ENCODE measurements at places on chromosomes 2 and 18. TPM values are rescaled to one million over a fixed set of nuclear protein-coding genes. Genes with fewer than 3 reads are reported as not detected.

- H3K36me3 ChIP-seq: peaks cover 8% of the 10 kb centered on the region
- H3K27me3 ChIP-seq: no peaks in the 10 kb centered on the region
- H3K4me1 ChIP-seq: peaks cover 24% of the 10 kb centered on the region
Measured at GRCh38 chr2:25309402-25309801, 32.3 kb downstream of the DNMT3A start.

DNA sequence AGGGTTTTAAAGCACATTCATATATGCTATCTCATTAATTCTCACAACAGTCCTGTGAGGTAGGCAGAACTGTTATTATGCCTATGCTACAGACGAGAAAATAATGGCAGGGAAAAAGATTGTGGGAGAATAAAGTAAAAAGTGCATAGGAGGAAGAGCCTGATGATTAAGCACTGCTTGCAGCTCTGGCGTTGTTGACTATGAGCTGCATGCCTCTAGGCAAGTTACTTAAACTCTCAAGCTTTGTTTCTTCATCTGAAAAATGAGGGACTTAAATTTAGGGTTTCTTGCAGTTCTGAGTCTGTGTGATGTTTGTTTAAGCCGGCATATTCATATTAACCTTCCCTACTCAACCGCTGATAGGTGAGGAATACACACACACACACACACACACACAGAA lies 51.6 kb upstream of the RAPH1 start:
- H3K4me3 ChIP-seq: no peak overlapping the region
- H3K36me3 ChIP-seq: no peaks in the 10 kb centered on the region
- H3K4me1 ChIP-seq: peaks cover 45% of the 10 kb centered on the region
- DNase-seq: no peak

DNA sequence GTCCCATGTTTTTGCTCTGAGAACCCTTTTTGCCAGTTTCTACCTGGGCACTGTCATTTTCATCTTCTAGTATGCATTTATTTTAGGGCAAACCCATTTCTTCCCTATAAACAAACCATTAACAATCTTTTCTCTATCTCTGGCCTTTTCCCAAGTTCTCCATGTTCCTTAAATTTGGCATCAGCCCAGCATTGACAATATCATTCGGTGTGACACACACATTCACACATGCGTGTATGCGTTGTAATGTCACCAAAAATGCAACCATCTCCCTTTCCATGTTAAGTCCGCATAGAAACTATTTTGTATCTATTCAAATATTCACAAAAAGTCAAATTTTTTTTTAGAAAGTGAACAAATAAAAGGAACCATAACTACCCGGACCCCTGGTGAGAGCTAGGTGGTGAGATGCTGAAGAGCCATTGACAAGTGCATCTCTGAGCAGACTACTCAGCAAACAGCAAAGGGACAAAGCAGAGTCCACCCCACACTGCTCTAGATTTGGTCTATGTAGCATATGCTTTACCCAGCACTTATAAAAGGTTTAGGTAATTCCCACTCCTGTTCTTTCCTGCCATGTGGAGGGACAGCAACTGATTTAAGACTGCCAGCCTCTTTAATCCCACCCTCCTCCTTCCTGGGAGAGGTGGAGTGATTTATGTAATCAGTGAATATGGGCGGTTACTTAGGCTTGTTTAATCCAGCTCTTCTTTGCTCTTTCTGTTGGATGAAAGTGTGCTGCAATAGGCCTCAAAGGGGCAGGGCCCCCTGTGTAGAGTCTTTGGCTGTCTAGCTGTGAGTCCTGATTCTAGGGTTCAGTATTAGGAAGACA lies 124.1 kb downstream of the METTL8 start:
- H3K27me3 ChIP-seq: no peaks in the 10 kb centered on the region
- no peak for DNase-seq
- no peak overlapping the region for H3K4me3 ChIP-seq
- no peaks in the 10 kb centered on the region for H3K4me1 ChIP-seq
- peaks cover 35% of the 10 kb centered on the region for H3K36me3 ChIP-seq

- DNase-seq: no peak
- no peak overlapping the region for H3K27ac ChIP-seq
- peaks cover 16% of the 10 kb centered on the region for H3K4me1 ChIP-seq
- no peaks in the 10 kb centered on the region for H3K27me3 ChIP-seq
Measured at GRCh38 chr2:196821195-196821594, 12.0 kb upstream of the C2orf66 start.

- H3K4me1 ChIP-seq: peaks cover 8% of the 10 kb centered on the region
- H3K4me3 ChIP-seq: no peak overlapping the region
- peaks cover 8% of the 10 kb centered on the region for H3K36me3 ChIP-seq
- no peak for DNase-seq
- no peaks in the 10 kb centered on the region for H3K27me3 ChIP-seq
Measured at GRCh38 chr2:77513191-77513590, 9.0 kb downstream of the LRRTM4 start.

GRCh38 chr2:126513033-126513432 lies 142.9 kb upstream of the GYPC start:
- no peak overlapping the region for H3K27ac ChIP-seq
- peaks cover 43% of the 10 kb centered on the region for H3K4me1 ChIP-seq
- peaks cover 3% of the 10 kb centered on the region for H3K27me3 ChIP-seq
- no peak for DNase-seq

GRCh38 chr2:108106731-108107130 lies 120.4 kb downstream of the SLC5A7 start:
- H3K36me3 ChIP-seq: no peaks in the 10 kb centered on the region
- no peaks in the 10 kb centered on the region for H3K27me3 ChIP-seq
- no peak overlapping the region for H3K27ac ChIP-seq
- H3K4me1 ChIP-seq: no peaks in the 10 kb centered on the region
- no peak for DNase-seq
- H3K4me3 ChIP-seq: no peak overlapping the region

DNA sequence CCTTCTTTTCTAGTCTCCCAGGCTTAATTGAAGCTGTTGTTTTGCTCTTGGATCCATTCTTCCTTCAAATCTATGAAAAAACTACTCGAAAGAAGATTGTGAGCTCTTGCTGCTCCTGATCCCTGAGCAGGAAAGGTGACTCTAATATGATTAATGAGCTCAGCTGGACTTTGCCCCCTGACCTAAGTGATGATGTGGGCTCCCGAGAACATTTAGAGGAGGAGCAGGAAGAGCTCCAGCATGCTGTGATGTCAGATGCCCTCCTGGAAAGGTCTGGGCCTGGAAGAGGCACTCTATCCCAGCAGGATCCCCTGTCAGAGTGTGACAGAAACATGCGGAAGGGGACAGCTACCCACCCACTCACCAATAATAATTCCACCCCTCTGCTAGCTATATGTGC lies 117.9 kb upstream of the PELI1 start:
- no peak for DNase-seq
- no peaks in the 10 kb centered on the region for H3K27me3 ChIP-seq
- H3K27ac ChIP-seq: peak overlapping the region; percentile 94
- no peaks in the 10 kb centered on the region for H3K36me3 ChIP-seq
- peaks cover 75% of the 10 kb centered on the region for H3K4me1 ChIP-seq
- H3K4me3 ChIP-seq: no peak overlapping the region

DNA sequence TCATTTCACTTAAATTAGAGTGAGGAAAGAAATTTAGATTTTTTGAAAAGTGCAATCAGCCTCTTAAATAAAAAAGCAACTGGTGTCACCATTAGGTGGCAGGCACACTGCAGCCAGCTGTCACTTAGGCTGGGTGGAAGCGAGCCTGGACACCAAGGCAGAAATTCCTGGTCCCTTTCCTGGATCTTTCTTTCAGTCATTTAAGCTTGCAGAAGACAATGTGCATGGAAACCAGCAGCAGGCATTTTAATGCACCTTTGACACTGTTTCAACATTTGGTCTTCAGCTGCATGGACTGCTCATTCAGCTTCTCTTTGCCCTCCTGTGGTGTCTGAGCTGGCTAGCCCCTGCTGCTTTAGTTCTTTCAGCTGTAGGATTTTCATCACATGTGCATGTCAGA lies 61.0 kb downstream of the AQP4 start:
- H3K4me1 ChIP-seq: peaks cover 4% of the 10 kb centered on the region
- no peak overlapping the region for H3K27ac ChIP-seq
- H3K27me3 ChIP-seq: no peaks in the 10 kb centered on the region

DNA sequence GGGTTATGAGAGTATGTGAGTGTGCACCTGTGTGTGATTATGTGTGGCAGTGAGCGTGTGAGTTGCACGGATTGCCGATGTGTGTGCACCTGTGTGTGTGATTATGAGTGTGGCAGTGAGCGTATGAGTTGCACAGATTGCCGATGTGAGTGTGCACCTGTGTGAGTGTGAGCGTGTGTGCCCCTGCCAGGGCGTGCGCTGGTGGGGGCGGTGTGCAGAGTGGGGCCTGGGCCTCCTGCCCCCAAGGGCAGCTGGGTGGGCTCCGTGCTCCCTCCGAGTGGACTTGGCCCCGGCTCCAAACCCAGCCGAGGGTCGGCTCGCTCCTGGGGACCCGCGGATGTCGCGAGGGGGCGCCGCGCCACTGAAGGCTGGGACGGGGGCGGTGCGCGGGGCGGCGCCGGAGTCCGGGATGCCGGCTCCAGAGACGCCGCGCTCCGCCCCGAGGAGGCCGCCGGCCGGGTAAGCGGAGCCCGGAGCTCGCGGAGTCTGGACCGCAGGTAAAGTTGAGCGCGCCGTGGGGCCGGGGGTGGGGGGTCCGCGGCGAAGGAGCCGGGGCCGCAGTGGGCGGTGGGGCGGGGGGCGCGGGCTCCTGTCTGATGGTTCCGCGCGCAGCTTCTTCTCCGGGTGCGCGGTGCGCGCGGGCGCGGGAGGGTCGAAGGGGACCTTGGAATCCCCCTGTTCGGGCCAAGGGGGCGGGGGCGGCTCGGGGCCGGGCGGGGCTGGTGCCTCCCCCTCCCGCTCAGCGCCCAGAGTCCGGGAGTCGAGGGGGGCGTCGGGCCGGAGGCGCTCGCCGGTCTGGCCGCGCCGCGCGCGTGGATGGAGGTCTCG lies at the start of gene KCNG2:
Gene KCNG2, plus strand, starts transcription at position 421 of the 828 bp plus-strand sequence. CDS start 65,730 bp downstream, outside the sequence.
- no peak within 1 kb of the TSS for H3K27ac ChIP-seq
- peak within 1 kb of the TSS; percentile 60 for H3K4me3 ChIP-seq
- H3K27me3 ChIP-seq: peaks cover 82% of the 10 kb centered on the region
- H3K36me3 ChIP-seq: no peaks in the 10 kb centered on the region

DNA sequence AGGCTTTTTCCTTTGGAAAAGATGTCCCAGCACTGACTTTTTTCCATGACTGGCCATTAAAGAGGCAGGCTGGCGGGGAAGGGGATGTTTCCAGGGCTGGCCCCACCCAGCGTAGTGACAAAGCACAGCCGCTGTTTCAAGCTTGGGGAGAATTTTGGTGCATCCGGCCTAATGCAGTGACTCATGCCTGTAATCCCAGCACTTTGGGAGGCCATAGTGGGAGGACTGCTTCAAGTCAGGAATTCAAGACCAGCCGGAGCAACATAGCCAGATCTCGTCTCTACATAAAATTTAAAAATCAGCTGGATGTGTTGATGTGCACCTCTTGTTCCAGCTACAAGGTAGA lies 78.0 kb upstream of the SH3BP4 start:
- peaks cover 14% of the 10 kb centered on the region for H3K36me3 ChIP-seq
- H3K27ac ChIP-seq: no peak overlapping the region
- H3K4me1 ChIP-seq: no peaks in the 10 kb centered on the region
- H3K4me3 ChIP-seq: no peak overlapping the region

DNA sequence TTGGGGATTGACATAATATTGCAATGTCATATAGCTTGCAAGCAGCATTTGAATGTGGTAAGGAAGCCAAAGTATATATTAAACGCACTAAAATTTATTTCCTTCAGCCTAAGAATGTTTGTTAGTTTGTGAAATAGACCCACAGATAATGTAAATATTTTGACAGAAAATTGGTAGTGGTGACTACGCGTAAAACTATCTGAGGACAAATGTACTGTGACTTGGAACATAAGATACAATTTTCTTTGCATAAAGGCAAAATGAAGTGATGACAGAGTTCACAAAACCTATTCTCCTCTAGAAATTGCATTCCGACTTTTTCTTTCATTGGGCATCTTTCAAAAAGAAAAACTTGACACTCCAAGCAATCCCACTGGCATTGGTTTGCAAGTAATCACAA lies 411.1 kb upstream of the LRATD1 start:
- H3K27ac ChIP-seq: no peak overlapping the region
- peaks cover 3% of the 10 kb centered on the region for H3K4me1 ChIP-seq
- no peaks in the 10 kb centered on the region for H3K27me3 ChIP-seq
- no peak overlapping the region for H3K4me3 ChIP-seq
- no peak for DNase-seq

- peaks cover 14% of the 10 kb centered on the region for H3K36me3 ChIP-seq
- H3K4me1 ChIP-seq: peaks cover 7% of the 10 kb centered on the region
- no peak overlapping the region for H3K27ac ChIP-seq
- no peak for DNase-seq
- no peak overlapping the region for H3K4me3 ChIP-seq
Measured at GRCh38 chr2:39202639-39203369, 41.0 kb downstream of the CDKL4 start.

- H3K27ac ChIP-seq: no peak overlapping the region
- H3K36me3 ChIP-seq: no peaks in the 10 kb centered on the region
- no peaks in the 10 kb centered on the region for H3K27me3 ChIP-seq
- H3K4me1 ChIP-seq: peaks cover 8% of the 10 kb centered on the region
- H3K4me3 ChIP-seq: no peak overlapping the region
Measured at GRCh38 chr2:146131785-146132184, 1611.9 kb upstream of the ZEB2 start.

DNA sequence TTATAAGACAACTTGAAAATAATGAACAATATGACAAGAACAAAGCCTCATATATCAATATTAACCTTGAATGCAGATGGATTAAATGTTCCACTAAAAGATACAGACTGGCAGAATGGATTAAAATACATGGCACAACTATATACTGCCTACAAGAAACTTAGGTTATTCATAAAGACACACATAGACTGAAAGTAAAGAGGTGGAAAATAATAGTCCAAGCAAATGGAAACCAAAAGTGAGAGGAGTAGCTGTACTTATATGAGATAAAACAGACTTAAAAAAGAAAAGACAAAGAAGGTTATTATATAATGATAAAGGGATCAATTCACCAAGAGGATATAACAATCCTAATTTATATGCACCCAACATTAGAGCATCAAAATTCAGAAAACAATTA lies 18.2 kb downstream of the LMAN1 start:
- H3K36me3 ChIP-seq: peaks cover 88% of the 10 kb centered on the region
- no peak overlapping the region for H3K27ac ChIP-seq
- DNase-seq: no peak

GRCh38 chr18:73893880-73894279 lies 253.8 kb downstream of the FBXO15 start:
- no peak overlapping the region for H3K4me3 ChIP-seq
- peaks cover 16% of the 10 kb centered on the region for H3K4me1 ChIP-seq
- no peak for DNase-seq
- no peaks in the 10 kb centered on the region for H3K36me3 ChIP-seq
- H3K27ac ChIP-seq: no peak overlapping the region
- peaks cover 15% of the 10 kb centered on the region for H3K27me3 ChIP-seq

Gene SGPP2
- 0.23 TPM for total RNA-seq

Gene IL36G
- not detected for total RNA-seq

Gene COL5A2
- 438 TPM for total RNA-seq

Gene TCF23
- total RNA-seq: 0.04 TPM

Gene DNAJC5G
- 0.18 TPM for total RNA-seq

Gene CYBRD1
- 47.7 TPM for total RNA-seq

Gene VWA3B
- total RNA-seq: not detected

Gene SLC9A4
- total RNA-seq: 0.11 TPM

All from mesothelial cell of epicardium (in vitro differentiated cells).